ENCODE measurements at places on chromosomes 13 and 19.

- no peak for DNase-seq
Measured at GRCh38 chr13:48819376-48819775, 156.3 kb upstream of the FNDC3A start.

DNA sequence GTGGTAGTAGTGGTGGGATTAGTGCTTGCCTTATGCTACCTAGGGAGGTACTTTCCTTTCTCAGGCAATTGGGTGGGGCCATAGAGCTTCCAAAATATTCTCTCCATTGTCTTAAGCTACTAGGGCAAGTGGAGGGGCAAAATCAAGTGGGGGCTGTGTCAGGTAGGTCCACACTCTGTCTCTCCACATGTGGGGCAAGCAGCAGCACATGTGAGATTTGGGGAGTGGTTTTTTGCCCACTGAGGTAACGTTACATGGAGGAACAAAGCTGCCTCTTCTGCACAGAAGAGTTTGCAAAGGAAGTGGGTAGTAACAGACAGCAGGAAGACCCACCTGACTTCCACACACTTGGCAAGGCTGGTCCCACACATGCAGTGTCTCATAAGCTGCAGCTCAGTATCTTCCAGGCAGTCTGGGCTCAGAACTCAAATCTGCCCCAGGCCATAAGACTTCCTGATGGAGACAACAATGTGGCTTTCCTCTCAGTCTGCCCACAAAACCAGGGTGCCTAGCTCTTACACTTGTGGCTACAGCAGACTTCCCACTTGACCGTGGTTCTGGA lies 1581.5 kb upstream of the PCDH20 start:
- DNase-seq, result no peak

DNA sequence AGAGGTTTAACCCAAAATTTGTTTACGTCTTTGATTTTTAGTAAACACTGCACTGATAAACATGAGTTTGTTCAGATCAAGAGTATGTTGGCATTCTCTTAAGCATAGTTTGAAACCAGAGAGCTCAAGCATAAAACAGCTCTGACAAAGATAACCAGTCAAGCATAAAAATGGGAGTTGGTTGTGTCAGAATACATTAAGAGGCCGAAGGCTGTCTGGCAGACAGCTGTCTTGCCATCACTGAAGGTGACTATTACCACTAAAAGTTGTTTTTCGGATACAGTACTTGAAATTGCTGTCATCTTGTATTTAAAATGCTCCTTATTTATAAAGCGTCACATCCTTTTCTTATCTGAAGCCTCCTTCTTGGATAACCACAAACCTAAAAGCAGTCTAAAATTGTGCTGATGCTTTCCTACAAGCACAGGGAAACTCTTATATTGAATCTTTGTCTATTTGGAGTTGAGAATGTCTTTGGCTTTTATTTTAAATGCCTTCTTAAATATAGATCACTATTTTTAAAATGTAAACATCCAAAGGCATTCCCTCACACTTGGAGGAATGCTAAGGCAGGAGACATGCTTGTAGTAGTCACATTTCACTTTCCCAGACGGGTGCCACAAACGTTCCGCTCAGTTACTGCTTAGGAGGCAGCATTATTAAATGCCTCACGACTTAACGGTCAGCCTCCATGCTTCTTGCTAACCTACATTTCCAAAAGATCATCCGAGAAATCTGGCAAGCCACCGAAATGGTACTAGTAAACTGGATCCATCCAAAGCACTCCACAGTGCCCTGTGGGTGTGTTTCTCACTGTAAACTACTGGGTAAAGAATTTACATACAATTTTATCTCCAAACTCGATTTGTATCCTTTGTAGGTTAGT lies 1.5 kb downstream of the SMAD9 start:
- DNase-seq, result no peak

- DNase-seq, result peak; percentile 66
Measured at GRCh38 chr19:18274781-18275356, 617 bp upstream of the IQCN start.

GRCh38 chr19:18504886-18505610 lies 16.8 kb downstream of the ELL start:
- no peak for DNase-seq

DNA sequence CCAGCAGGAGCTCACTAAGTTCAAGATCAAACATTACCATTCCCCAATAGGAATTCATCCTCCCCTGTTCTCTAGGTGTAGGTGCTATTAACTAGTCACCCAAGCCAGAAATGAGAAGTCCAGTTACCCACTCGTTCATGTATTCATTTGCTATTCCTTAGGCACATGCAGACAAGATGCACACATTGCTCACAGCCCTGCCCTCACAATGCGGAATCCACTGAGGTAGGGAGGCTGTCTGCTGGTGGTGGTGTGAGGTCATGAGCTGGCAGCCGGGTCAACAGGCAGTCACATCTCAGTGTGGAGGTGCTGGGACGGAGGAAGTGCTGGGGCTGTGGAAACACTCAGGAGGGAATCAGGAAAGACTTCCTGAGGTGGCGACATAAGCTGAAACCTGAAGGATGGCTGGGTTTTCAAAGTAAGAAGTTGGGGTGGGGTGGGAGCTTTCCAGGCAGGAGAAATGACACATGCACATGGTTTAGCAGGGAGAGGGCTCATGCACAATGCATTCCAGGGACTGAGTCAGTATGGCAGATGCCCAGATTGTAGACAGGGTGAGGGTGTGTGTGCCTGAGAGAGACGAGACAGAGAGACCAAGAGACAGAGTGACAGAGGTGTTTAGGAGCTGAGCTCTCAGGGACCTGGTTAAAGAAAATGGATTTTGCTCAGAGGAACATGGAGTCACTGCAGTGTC lies 117.6 kb downstream of the USP12 start:
- DNase-seq, result no peak

DNA sequence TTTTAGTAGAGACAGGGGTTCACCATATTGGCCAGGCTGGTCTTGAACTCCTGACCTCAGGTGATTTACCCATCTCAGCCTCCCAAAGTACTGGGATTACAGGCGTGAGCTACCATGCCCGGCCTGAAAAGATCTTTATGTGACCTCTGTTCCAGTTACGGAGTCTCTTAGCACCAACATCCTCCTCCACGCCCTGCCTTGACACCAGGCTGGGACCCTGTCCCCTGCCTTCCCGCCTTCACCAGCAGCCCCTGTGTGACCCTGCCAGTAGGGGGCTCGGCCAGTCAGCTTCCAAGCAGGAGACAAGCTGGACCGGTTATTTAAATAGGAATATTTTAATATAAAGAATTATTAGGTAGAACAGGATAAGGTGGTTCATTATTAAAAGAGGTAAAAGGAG lies 54.2 kb downstream of the GPR12 start:
- DNase-seq, result no peak

DNA sequence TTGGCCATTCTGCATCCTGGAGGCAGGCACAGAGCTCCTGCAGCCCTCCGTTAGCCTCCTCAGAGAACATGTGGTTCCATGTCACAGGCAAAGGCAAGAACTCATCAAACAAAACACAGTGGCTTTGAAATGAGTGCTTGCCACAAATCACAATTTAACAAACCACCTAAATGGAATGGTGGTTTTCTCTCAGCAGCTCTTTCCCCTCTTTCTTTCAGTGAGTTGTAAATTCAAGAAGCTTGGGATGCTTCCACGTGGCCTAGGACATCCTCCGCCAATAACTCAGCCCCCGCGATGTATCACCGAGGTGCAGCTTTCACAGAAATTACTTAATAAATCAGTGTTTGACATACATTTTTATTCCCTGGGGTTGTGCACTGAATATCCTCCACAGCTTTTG lies 65.4 kb upstream of the RFC3 start:
- DNase-seq, result no peak

GRCh38 chr13:39787086-39787487 lies 131.6 kb downstream of the COG6 start:
- no peak for DNase-seq

Data from CD4-positive, alpha-beta T cell treated with Interferon alpha-2 for 1 hour (primary cell).